Omental fat pad (tissue), 4 donors: ENCODE measurements at places on chromosomes 3 and 15. TPM values are rescaled to one million over a fixed set of nuclear protein-coding genes. Genes with fewer than 3 reads are reported as not detected.

DNA sequence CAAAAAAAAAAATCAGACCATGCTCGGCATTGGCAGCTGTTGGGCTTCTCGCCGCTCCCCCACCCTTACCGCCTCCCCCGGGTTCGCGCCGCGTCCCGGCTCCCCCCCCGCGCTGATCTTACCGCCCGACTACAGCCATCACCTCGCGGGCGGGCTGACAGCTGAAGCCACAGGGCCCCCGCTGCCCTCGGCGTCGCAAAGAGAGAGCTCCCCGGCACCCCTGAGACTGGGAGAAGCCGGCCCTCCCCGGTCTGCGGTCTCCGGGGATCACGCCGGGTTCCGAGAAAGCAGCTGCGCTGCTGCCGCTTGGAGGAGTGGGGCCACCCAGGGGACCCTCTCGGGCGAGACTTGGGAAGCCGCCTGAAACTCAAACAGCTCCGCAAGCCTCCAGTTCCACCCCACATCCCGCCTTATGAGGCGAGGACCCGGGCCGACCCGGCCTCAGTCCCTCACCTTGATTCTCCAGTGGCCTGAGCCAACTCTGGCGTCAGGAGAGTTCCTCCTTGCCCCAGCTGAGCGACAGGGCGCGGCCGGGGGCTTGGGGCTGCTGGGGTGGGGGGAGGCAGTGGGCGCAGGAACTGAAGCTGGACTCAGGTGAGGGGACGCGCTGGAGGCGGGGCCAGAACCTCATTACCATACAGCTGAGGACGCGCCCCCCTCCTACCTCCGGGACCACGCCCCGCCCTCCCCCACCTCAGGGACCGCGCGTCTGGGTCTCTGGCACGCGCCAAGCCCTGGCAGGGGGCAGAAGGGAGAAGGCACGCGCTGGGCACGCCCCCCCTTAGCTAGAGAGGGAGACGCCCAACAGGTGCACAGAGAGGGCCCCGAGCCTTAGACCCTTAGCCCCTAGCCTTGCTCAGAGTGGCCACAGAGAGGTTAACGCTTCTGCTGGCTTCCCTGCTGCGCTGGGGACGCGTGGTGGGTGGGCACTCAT is 1.0 kb upstream of the DLL4 start:
- no peak for DNase-seq

DNA sequence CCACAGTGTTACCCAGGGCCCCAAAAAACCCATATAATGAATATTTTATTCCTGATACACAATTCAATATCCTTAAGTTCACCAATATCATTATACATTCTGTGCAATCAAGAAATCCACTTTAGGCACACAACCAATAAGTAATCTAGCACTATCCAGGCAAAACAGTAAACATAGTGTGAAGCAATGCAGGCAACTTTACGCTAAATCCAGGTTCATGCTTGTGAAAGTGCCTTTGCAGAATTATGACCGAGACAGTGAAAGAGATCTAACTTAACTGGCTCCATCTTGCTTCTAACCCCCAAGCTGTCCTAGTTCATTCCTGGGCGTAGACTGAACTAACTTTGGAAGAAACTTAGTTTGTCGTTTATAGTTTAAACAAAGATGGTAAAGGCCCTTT is 34.2 kb upstream of the INO80 start:
- DNase-seq = no peak

Gene ISG20
- 32.9 TPM for total RNA-seq

DNA sequence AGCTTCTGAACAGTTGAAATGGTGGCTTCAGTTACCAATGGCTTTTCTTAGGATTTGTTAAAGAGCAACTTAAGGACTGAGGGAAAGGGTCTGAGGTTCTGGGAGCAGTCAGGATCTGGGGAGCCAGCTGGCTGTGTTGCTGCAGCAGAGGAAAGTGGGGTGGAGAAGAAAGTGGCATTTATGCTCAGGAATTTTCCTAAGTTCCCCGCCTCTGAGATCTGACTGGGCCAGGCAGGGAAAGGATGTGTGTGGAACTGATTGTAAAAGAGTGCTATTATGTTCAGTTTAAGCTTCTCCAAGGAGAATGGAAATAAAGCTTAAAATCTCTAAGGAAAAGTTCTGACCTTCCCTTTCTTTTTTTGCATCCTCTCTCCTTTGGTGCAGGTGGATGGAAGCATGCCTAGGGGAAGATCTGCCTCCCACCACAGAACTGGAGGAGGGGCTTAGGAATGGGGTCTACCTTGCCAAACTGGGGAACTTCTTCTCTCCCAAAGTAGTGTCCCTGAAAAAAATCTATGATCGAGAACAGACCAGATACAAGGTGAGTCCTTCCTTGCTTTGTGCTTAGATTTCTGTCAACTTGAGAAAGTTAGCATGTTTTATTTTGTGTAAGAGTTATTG is 37.8 kb downstream of the IQGAP1 start:
- no peak for DNase-seq

Gene PIGZ
- 10.2 TPM for total RNA-seq

Gene FGF12
- 9.3 TPM for total RNA-seq
